ENCODE measurements at places on chromosomes 11 and 22.

- no peak for DNase-seq
Measured at GRCh38 chr11:44727114-44727372, 281 bp downstream of the TSPAN18 start.

- DNase-seq = no peak
Measured at GRCh38 chr11:77111277-77111676, 8.6 kb downstream of the OMP start.

GRCh38 chr11:122804796-122805195 is 33.5 kb upstream of the CRTAM start:
- DNase-seq = no peak

DNA sequence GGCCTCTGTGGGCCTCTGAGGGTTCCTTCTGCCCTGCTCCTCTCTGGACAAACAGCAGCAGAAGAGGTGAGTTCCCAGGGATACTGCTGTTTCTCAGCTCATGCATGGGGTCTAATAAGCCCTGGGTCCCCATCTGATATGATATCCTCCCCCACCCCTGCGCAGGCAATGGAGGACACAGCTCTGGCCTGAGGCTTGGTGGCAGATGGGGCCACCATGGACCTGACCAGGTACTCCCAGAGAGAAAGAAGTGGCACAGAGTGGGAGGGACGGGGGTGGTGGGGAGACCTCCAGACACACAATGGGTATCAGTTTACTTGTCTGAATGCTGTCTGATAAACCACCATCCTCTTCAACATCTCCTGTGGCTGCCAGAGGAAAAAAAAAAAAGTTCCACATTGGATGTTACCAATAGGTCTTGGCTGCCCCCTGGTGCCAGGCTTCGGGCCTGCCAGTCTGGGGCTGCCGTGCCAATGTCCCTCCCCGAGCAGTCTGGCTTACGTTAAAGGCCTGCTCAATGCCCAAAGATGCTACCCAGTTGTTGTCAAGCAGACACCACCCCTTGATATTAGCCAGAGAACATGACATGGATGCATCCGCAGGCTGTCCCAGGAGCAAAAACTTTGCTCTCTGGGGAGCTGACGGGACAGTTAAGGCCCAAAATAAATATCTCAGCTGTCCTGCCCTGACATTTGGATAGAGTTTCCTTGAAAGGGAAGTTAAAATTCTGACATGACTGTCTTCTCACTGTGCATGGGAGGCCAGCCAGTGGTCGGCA is 27.9 kb upstream of the ABCC8 start:
- DNase-seq = peak; percentile 81

DNA sequence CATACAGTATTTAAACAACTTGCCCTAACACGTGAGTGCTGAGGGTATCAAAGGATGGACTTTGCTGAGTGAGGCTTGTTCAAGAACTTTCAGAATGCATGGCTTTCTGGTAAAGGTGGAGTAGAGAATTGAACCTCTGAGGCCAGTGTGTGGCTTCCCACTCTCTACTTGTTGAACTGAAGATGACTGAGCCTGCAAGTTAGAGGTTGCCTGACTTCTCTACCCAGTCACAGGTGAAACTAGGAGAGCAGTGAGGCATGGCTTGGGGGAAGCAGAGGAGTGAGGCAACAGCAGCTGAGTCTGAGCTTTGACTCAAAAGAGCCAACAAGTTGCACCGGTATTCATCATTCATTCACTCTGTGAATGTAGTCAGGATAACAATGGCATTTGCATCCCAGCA is 256.4 kb upstream of the SESN3 start:
- DNase-seq = no peak

- no peak for DNase-seq
Measured at GRCh38 chr11:82494988-82495432, 238.7 kb downstream of the FAM181B start.

DNA sequence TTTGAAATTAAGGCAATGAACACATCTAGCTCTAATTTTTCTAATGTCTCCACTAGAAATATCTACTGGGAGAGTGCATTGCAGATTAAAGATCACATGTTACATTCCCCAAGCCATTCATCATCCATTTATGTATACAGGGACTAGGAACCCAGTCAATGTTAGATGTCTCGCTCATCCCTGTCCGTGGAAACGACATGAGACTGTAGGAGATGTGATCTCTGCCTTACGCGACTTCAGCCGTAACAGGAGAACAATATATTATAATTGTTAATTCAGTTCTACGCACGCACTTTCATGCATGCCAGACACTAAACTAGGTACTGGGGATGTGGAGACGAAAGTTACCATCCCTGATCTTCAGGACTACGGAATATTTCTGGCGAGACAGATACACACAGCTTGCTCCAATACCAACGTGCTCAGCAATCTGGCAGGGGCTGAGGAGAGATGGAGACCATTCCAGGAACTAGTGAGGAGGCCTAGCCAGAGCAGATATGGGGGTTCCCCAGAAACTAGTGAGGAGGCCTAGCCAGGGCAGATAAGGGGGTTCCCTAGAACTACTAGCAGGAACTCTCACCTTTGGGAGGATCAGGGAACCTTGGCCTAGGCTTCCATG is 706 bp downstream of the DCPS start:
- no peak for DNase-seq

DNA sequence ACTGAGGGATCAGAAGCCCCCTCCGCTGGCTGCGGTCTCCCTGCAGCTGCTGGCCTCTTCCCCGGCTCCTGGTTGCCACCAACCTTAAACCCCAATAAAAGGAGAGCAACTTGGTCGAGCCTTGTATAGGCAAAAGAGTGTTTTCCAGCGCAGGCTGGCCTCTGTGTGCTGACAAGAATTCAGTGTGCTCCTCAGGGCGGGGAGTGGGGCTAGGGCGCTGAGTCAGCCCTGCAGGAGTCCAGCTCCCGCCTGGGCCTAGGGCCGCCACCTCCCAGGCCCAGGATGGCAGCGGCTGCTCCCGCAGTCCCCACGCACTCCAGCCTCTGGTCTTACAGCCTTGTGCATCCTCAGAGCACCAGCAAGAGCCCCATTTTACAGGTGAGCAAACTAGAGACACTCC is at the start of gene SHISAL1:
Gene SHISAL1, minus strand, starts transcription at position 186 of the 400 bp plus-strand sequence. CDS start 12,006 bp downstream, outside the sequence.
- no peak for DNase-seq

DNA sequence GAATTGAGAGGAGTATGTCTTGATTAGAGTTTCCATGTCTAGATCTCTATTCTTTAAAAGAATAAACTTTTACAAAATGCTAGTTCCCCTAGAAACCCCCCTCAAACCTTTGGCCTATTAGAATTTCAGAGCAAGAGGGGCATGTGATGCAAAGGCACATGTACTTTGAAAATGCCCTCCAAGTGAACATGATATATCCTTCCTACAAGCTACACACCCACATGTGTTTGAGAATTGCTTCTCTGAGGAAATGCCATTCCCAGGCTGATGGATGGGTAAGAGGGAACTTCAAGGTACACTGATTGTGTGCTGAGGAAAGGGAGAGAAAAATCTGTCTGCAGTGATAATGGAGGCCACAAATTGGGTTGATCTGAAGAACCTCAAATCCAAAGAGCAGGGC is 59.5 kb upstream of the PSMA1 start:
- no peak for DNase-seq

DNA sequence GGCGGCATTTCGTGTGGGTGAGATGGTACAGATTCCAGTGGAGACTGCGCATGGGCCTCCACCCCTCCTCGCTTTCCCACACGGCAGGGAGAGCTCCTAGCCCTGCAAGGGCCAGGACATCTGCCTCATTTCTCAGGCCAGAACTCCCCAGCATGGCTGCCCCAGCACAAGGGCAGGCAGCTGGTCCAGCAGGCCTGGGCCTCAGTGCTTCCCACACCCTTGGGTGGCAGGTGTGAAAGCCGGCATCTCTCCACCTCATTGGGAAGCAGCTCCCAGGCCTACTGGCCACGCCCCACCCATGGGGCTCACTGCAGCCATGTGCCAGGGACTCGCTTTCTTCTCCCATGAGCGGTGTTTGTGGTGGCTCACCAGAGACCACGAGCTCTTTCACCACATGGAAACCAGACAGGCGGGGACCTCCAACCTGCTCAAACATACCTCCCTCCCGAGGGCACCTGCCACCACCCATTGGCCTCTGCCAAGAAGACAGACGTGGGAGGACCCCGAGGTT is 79.1 kb downstream of the NAT10 start:
- no peak for DNase-seq

GRCh38 chr11:96008161-96008720 is 84.3 kb upstream of the MTMR2 start:
- DNase-seq = no peak

DNA sequence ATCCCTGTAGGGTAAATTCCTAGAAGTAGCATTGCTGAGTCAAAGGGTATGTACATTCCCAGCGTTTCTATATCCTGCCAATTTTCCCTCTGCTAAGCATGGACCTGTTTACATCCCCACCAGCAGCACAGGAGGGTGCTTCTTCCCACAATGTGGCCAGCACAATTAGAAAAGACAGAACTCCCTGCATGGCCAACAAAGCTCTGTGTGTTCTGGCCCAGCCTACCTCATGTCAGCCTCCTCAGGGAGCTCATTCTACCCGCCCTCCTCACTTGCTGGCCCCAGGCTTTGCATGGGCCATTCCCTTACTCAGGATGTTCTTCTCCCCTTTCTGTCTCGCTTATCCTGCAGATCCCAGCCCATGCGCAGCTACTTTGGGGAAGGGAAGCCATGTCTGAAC is 186.1 kb downstream of the DSCAML1 start:
- no peak for DNase-seq

- DNase-seq = no peak
Measured at GRCh38 chr11:117230286-117230961, 1.4 kb downstream of the PCSK7 start.

- DNase-seq = no peak
Measured at GRCh38 chr11:19419808-19420207, 179.1 kb upstream of the E2F8 start.

- DNase-seq = no peak
Measured at GRCh38 chr11:47440054-47440476, 8.9 kb downstream of the RAPSN start.

- no peak for DNase-seq
Measured at GRCh38 chr11:6738590-6738989, 33.2 kb downstream of the OR2AG2 start.

DNA sequence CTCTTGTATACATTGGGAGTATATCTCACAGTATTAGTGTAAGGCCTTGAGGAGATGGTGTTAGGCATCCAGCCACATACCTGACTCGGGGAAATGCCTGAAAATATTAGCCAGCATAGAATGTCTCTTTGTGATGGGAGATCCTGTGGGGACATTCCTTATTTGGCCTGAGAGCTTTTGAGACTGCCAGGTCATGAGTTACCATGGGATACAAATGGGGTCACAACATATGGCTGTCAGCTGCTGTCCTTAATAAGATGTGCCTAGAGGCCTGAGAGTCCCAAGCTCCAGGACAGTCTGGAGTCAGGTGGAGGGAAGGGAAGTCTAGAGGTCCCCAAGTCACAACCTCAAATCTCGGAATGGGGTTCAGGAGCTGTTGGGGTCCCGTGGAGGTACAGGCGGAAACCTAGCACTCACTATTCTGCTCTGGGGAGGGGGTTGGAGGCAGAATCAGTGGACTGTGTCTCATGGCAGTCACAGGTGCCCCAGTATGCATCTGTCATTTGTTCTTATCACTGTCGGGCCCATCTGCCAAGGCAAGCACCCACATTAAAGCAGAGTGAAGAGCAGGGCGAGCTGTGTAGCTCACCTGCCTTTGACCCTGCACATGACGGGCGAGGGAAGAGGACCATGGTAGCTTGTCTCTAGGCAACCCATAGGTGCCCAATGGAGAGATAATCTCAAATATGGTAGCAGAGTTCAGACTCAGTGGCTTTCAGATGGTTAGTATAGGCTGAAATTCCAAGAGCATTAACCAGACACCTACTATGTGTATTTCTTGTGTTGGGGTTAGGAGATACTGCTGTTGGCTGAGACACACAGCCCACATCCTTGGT is 29.9 kb downstream of the KCNQ1OT1 start:
- no peak for DNase-seq

GRCh38 chr11:66418168-66418985 is 2.5 kb upstream of the NPAS4 start:
- peak; percentile 32 for DNase-seq

DNA sequence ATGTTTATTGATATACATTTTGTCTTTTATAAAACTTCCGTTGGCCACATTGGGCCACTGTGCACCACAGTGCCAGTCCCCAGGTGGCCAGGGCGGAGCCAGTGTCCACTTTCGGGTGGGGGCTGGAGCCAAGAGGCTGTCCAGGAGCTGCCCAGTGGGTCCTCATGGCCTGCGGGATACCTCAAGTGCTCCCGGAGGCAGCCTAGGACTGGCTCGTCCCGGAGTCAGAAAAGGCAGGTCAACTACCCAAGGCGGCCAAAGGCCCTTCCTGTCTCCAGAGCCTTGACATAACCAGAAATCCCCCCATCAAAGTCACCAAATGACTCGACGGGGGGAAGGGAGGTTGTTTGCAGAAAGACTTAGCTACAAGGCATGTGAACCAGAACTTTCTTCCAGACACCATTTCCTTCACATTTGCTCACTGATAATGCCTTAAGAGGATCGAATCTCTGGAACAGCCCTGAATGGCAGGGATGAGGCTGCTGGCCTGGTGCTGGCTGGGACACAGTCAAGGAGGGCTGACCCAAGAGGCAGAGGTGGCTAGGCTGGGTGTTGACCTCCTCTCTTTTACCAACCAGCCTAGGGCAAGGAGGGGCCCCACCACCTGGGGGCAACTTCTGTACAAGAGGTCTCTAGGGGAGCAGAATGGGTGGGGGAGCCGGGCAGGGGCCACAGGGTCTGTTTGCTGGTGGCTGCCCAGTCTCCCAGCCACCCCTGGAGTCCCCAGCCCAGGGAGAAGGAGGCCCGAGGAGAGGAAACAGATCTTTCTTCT is 8.4 kb downstream of the MRGPRF start:
- no peak for DNase-seq

GRCh38 chr11:132639986-132640385 is 892.3 kb downstream of the OPCML start:
- DNase-seq = no peak

DNA sequence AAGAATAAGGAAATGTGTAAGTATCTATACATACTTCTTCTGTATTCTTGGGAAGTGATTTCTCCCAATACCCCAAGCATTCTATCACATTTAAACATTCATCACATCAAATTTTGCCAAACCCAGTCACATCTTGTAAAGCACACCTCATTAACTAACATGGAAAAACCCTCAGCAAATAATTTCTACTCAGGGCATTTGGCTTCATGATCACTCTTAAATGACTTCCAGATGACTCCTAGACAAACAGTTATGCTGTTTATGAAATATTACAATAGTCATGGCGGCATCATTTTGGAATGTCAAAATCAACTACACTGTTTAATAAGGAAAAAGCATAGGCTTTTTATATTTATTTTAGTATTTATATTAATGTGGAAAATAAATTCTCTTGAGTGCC is 47.3 kb upstream of the CCDC34 start:
- no peak for DNase-seq

GRCh38 chr22:26236991-26237390 is 67.7 kb downstream of the SEZ6L start:
- DNase-seq = no peak

Data from CD4-positive, alpha-beta T cell (primary cell).